ENCODE measurements at places on chromosomes 1 and 21.

GRCh38 chr21:30448514-30448913 lies 8.4 kb downstream of the KRTAP15-1 start:
- no peak for DNase-seq

DNA sequence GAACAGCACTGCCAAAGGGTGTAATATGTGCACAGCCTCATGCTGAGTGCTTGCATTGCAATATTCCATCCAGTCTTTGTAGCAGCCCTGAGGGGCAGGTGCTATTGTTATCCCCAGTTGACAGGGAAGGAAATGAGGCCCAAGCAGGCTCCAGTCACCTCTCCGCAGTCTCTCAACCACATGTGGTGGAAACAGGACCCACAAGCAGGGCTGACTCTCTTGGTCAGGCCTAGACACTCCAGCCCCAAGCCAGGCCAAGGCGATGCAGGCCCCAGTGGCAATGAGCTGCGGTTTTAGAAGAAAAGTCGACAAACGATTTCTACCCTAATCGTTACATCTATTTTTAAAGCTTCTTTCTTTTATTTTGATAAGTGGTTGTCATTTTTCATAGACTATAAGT lies 52.6 kb upstream of the GADD45A start:
- no peak for DNase-seq

- no peak for DNase-seq
Observed at GRCh38 chr1:56512724-56513494, 66.5 kb downstream of the PLPP3 start.

DNA sequence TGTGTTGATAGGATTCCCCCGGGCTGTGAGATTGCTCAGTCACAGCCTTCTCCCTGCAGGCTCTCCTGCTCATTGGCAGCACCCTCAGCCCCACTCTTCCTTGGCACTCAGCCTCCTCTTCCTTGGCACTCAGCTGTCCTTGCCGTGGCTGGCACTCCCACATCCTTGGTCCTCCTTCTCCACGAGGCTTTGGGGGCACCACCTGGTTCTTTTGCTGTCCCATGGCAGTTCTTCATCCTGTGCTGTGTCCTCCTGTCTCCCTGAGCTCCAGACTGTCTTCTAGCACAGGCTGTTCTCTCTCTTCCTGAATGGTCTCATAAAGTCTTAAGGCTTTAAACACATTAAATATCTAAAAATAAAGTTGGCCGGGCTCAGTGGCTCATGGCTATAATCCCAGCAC lies 27.0 kb downstream of the PKNOX1 start:
- DNase-seq, result no peak

DNA sequence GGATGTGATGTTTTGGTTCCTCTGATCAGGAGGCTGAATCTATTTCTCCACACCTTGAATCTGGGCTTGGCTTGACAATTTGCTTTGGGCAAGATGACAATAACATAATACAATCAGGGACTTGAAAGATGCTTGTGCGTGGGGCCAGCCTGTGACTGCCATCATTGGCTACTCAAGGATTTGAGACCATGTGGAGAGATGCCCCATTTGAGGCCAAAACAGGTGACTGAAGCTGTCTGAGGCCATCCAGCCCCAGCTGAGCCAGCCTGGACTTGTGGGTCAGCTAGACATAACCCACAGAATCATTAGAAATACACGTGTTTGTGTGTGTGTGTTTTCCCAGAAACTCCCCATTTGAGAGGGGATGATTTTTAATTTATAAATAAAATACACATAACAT lies 421.5 kb downstream of the PTPRU start:
- DNase-seq, result no peak

DNA sequence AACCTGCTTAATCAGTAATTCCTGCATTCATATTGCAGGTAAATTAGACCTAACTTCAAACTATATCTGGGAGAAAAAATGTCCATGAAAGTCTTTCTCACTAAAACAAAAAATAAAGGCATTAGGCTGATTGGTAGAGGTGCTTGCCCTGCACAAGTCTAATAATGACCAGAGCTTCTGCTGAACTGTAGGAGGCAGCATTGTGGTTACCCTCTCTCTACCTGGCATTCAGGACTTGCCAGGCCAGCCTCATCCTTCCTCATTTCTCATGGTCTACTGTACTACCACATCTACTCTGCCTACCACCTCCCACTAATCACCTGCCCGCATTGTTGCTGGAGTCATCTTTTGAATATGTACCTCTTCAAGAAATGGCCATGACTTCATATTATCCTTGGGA lies 60.8 kb upstream of the KRTAP11-1 start:
- DNase-seq, result no peak

- DNase-seq, result no peak
Observed at GRCh38 chr1:26597629-26598039, 68.1 kb downstream of the RPS6KA1 start.

- DNase-seq, result no peak
Observed at GRCh38 chr21:45534636-45535331, 7.5 kb downstream of the SLC19A1 start.

GRCh38 chr1:248858096-248858890 lies 592 bp downstream of the ZNF692 start:
- no peak for DNase-seq

DNA sequence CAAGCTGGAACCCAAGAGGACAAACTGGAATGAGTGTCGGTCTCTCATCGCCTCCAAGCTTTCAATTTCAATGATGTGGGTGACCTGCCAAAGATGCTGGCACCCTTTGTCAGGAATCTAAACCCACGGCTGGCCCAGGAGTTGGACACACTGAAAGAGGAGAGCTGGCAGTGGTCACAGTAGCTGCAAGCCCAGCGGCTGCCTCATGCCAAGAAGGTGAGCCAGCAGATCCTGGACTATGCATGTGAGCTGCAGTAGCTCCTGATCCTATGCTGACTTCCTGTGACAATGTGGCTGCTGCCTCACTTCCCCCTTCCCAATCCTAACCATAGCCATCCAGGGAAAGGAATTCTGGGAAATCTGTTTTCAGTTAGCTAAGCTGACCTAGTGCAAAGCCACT lies 117.0 kb upstream of the VAV3 start:
- DNase-seq, result no peak

GRCh38 chr1:229132106-229132443 lies 138.8 kb upstream of the RAB4A start:
- no peak for DNase-seq

DNA sequence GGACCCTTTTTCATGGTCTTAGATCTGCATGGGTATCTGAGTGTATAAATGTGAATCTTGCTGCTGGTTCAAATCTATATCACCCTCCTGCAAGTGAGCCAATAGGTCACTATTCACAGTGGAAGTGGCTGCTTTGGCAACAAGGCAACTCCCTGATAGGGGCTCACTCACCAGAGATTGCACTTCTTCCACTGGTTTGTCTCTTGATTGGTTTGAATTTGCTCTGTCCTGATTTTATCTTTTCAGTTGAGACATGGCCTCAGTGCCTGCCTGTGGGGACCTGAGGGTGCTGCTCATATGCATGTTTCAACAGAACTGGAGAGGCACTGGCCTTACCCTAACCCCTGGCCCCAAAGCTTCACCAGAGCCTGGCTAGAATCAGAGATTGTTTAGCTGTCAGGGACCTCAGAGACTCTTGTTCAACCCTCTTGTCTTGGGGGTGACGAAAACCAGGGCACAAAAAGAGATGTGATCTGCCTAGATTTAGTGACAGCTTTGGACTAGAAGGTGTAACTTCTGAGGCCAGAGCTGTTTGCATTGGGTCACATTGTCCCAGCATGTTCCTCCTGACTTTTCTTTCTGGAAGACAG lies 16.9 kb downstream of the AVPR1B start:
- no peak for DNase-seq

DNA sequence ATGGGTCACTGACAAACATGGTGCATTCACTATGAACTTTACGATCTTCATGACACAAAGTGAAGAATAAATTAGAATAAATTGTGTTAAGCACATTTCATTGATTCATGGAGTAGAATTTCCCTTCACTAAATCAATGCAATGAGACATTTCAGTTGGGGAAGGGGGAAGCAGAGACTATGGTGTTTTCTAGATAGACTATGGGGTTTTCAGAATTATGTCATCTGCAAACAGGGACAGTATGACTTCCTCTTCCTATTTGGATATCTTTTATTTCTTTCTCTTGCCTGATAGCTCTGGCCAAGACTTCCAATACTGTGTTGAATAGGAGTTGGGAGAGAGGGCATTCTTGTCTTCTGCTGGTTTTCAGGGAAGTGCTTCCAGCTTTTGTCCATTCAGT lies 80.0 kb upstream of the C1orf105 start:
- no peak for DNase-seq

Measured in cortex of kidney (tissue), 1 donor.